Caki2 (cell line): ENCODE measurements at places on chromosomes 5 and 9.
A peak's percentile ranks its signal among the peaks of the same experiment; 100 is the strongest.

DNA sequence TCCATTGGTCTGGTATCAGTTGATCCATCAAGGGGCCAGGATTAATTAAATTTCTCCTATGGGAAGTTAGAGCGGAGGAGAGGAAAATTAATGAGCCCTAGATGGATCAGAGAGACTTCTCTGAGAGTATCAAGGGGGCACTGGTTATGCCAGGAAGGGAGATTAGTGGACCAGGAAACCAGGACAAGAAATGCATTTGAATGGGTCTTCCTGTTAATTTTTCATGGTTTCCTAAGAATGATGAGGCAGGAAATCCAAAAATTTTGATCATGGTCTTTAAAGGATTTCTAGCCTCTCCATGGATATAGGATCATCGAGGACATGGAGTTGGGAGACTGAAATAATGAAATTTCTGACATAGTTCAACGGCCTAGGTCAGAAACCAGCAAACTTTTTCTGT is 30.8 kb downstream of the FOXI1 start:
- no peak for DNase-seq

- DNase-seq, result peak; percentile 81
Observed at GRCh38 chr5:133245191-133246052, 193.6 kb downstream of the HSPA4 start.

DNA sequence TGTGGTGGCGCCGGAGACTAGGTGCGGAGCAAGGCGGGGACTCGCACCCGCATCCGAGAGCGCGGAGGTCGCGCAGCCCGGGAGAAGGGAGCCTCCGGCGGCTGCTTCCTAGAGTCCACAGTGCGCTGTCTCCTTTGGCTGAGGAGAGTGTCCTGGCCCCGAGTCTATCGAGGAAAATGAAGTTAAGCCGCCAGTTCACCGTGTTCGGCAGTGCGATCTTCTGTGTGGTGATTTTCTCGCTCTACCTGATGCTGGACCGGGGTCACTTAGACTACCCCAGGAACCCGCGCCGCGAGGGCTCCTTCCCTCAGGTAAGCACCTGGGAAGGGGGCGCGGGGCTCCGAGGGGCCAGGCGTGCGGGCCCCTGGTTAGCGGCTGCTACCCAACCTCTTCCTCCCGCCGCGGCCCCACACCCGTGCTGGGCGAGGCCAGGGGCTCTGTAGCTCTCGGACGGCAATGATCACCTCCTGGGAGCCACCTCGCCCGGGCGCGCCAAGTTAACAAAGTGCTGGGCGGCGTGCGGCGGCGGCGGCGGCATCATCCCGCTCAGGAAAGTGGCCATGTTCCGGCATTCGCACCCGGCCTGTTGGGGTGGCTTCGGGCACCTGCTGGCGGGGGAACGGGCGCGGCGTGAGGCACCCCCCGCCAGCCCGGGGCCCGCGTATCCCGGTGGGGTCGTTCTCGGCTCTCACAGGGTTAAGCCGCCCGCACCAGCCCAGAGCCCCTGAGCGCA is 681 bp downstream of the MAN2A1 start:
- DNase-seq, result no peak

DNA sequence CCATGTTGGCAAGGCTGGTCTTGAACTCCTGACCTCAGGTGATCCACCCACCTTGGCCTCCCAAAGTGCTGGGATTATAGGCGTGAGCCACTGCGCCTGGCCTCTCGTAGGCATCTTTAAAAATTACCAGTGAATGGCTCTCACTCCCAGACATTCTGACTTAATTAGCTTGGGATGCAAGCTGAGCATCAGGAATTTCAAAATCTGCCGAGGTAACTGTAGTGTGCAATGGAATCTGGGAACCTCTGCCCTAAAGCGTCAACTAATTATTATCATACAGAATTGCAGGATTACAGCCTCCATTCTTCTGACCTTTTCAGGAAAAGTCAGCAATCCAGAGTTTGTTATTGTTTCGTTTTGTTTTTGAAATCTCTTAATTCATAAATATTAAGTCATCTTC is 213.4 kb upstream of the DMAC1 start:
- DNase-seq, result peak; percentile 78

DNA sequence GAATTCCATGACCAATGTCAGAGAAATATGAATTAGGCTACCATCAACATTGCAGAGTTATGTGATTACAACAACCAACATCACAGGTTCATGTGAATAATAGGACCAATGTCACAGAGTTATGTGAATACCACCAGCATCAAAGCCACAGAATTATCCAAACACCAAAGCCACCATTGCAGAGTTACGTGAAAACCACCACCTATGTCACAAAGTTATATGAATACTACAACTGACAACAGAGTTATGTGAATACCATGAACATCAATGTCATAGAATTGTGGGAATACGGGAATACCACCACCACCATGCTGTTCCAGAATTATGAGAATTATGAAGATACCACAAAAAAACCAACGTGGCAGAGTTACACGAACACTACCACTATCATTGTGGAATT is 64.8 kb downstream of the SHC3 start:
- DNase-seq, result no peak

- DNase-seq, result no peak
Observed at GRCh38 chr9:98570663-98571440, 137.9 kb downstream of the GABBR2 start.

- DNase-seq, result no peak
Observed at GRCh38 chr9:119177196-119177595, 192.0 kb downstream of the BRINP1 start.

DNA sequence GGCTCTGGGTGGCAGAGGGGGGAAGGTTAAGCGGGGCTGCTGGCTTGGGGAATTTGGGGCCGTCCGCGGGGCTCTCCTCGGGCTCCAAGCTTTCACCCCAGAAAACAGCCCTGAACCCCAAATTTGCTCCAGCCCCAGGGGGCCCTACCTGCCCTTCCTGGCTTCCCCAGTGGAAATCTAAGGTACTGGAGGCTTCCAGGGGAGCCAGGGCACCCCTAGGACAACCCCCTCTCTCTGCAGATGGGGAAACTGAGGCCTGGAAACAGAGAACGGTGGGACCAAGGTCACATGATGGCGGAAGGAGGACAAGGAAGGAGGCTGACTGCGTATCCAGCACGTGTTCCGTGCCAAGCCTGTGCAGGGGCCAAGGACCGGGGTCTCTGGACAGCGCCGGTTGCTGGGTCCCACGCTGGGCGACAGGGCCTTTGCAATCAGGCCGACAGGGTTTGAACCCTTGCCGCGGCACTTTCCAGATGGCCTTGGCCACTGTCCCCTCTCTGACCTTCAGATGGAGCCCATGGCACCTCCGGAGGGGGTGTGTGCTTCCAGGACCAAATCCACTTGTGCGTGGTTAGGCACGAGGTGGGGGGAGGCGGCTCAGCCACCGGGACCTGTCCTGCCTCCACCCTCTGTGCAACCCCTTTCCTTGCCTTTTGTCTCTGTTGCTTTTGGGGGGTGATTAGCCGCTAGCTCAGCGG is 183.1 kb downstream of the C9orf50 start:
- no peak for DNase-seq
